ENCODE measurements at places on chromosomes 12 and 14.

DNA sequence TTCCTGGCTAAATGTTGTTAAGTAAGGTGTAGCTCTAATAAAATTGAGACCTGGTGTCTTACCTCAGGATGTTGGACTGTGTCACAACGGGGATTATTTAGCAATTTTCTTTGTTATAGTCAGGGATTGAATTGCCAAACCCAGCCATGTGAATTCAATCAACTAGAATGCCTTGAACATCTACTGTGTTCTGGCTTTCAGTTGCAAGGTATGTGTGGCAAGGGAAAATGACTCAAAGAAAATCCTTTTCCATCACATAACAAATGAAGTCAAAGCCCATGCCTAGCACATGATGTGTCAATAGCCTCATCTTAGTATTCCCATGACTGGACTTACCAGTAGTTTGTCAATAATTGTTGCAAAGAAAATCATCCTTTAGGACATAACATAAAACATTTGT, 519.8 kb upstream of the FLRT2 start:
- no peak for DNase-seq

GRCh38 chr14:44497148-44497547, 9.9 kb downstream of the FSCB start:
- no peak for DNase-seq

DNA sequence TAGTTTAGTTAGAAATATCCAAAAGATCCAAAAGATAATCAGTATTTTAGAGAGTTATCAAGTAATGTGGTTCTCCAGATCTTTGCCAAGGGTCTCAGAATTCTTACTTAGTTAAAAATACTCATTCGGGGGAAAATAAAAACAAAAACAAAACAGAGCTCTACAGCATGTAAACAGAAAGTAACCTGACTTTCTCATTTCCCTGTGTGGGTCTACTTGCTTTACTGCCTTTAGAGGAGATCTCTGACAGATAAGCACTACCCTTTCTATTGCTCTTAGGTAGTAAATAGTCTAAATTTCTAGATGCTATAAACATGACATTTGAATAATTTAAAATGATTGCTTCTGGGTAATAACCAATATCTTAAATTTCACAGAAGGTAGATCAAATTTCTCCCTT, 371.8 kb downstream of the RPL10L start:
- no peak for DNase-seq

DNA sequence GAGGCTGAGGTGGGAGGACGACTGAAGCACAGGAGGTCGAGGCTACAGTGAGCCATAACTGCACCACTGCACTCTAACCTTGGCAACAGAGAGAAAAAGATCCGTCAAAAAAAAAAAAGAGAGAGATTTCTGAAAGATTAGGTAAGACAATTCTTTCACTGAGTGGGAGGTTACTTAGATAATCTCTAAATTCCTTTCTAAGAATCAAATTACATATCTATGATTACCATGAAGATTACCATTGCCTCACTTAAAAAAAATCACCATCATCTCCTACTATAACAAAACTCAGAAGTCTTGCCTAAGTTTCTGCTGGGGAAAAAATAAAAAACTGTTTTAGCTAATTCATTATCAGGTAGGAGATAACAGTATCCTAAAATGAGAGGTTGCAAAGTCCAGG, 366.7 kb downstream of the DUSP6 start:
- DNase-seq = no peak

DNA sequence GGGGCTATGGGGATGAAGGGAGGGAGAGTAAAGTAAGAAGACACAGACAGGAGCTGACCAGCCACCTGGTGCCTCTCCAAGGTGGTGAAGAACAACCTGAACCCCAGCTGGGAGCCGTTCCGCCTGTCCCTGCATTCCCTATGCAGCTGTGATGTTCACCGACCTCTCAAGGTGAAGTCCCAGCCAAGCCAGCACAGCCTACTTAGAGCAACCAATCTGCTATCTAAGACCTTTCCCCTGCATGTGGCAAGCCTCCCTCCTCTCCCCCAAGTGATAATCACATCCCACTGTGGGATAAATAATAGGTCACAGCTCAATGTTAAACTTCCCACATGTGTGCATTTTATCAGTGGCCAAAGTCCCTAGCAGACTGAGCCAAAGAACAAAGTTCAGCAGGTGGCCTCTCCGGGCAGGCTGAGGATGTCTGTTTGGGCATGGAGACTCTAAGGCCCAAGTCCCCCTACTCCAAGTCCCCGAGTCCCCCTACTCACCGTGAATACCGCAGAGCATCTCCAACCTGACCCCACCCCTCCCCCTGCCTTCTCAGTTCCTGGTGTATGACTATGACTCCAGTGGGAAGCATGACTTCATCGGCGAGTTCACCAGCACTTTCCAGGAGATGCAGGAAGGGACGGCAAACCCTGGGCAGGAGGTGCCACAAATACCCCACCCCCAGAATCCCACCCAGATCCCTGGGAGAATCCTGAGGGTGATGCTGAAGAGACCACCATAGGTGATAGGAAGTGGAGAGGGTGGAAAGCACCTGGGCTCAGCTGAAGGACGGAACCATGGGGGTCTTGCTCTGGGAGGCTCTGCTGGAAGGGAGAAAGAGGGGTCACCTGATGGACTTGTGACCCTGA, 3.5 kb downstream of the CPNE6 start:
- DNase-seq = no peak

DNA sequence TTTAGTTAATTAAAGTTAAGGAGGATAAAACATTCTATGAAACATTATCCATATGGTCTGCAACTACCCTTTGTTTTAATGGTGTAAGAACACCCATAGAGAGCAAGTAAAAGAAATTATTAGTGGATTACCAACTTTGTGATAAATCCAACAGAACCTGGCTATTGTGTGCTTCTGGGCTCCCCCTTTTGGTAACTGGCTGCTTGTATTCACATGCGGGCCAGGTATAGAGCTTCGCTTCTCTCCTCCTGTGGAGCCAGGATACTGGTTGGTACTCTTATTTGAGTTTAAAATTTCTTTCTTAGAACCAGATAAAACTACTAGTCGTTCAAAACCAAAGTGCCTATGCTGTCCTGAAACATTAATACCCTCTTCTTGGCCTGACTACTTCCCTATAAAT, 81.0 kb downstream of the PTPRR start:
- no peak for DNase-seq

- DNase-seq = no peak
Measured at GRCh38 chr14:68694516-68695235, 98.2 kb downstream of the ZFP36L1 start.

- no peak for DNase-seq
Measured at GRCh38 chr12:41850046-41850445, 294.6 kb downstream of the GXYLT1 start.

Measured in stimulated activated CD4-positive, alpha-beta T cell treated with anti-CD3 and anti-CD28 coated beads, Interleukin-12 subunit alpha, Interleukin-12 subunit beta, amount 100 ng/mL, for 48 hours (primary cell).